ENCODE measurements at places on chromosomes 13 and 19.

DNA sequence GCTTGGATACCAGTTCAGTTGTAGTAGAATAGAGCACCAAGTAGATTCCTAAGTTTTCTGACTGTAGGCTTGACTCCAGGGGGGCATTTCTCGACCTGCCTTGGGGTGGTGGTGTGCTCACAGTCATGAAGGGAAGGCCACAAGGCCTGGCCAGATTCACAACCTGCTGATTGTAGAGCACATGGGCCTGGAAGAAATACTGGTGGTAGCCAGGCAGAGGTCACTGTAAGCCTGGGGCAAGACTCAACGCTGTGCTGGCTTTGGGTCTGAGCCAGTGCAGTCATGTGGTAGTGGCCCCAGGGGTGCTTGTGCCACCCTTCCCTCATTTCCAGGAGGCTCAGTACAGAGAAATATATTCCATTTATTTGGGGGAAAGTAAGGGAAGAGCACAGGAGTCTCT, 832.3 kb upstream of the SLC10A2 start:
- DNase-seq = no peak

- DNase-seq = no peak
These were observed 8.0 kb downstream of the RGCC start for GRCh38 chr13:41465241-41465847.

GRCh38 chr19:35729763-35730162, 12.0 kb downstream of the KMT2B start:
- no peak for DNase-seq

GRCh38 chr13:24858953-24859352, 95.0 kb downstream of the RNF17 start:
- no peak for DNase-seq

Measured in Panc1 (cell line).